ENCODE measurements at places on chromosomes 6 and 20. TPM values are rescaled to one million over a fixed set of nuclear protein-coding genes. Genes with fewer than 3 reads are reported as not detected.

The BMP2 gene
- total RNA-seq, result not detected

The CTAGE9 gene
- total RNA-seq, result not detected

The ADGRB3 gene
- not detected for total RNA-seq

The OCSTAMP gene
- total RNA-seq, result 0.19 TPM

The HMGCLL1 gene
- not detected for total RNA-seq

The TSHZ2 gene
- total RNA-seq, result 25.9 TPM

The MDFI gene
- total RNA-seq, result not detected

DNA sequence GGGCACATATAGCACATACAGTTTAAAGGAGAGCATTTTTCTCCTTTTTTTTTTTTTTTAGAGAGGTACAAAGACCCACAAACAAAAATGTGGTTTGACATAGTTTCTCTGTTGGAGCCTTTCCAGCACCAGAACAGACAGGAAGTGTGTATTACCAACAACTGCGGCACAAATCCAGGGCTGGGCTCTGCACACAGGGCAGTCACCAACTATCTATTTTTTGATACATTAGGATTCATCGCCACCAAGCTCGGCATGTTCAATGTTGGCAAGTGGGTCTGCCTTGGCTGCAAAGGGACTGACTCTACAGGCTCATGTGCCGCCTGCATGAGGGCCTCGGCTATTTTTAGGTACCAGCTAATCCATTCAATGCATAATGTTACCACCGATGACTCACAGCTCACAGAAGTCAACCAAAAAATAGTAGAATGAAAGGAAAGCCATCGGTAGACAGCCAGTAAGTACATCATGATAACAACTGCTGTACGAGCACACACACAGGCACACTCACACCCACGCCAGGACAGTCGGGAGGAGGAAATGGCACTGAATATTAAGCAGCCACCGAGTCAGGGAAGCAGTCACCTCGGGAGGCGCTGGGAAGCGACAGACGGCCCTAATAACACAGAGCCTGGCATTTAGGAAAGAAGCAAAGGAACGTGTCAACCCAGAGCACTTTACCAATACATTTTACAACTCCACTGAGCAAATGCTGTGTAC, 81.6 kb downstream of the GMPR start:
- peak; percentile 80 for DNase-seq

GRCh38 chr6:113340371-113340770, 516.8 kb upstream of the MARCKS start:
- DNase-seq, result no peak

GRCh38 chr6:80151635-80152034, 45.2 kb downstream of the BCKDHB start:
- no peak for DNase-seq

DNA sequence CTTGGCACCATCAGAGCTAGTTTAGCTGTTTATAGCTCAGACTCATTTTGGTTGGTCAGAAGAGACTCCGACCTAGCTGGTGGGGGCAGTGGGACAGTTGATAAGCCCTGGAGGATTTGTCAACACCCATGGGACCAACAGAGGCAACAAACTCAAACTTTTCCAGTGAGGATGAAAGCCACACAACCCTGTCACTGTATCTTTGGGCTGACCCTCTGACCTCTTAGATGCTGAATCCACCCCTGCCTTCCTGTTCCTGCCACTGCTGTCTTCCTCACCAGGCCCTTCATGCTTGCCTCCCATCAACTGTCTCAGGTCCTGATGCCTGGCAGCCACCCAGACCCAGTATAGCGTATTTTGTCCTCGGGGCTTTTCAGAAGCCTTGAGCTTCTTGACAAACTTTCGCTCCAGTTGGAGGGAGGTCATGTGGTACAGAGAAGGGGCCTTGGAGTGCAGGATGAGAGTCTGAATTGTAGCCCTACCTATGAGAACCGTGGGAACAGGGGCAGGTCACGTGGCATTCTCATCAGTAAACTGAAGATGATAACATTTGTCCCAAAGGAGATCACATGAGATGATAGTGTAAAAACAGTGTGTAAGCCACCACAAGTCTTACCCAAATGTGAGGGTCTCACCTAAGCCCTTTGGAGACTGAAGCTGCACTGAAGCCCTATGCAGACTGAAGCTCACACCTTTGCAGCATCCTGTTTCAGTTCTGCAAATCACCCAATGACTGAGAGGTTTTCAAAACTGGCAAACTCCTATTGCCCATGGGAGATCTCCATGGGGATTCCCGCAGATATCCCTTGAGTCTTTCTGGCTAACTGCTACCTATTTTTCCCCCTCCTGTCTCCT, 72.0 kb upstream of the F13A1 start:
- no peak for DNase-seq

GRCh38 chr6:120055071-120055470, 705.5 kb upstream of the MAN1A1 start:
- DNase-seq, result no peak

DNA sequence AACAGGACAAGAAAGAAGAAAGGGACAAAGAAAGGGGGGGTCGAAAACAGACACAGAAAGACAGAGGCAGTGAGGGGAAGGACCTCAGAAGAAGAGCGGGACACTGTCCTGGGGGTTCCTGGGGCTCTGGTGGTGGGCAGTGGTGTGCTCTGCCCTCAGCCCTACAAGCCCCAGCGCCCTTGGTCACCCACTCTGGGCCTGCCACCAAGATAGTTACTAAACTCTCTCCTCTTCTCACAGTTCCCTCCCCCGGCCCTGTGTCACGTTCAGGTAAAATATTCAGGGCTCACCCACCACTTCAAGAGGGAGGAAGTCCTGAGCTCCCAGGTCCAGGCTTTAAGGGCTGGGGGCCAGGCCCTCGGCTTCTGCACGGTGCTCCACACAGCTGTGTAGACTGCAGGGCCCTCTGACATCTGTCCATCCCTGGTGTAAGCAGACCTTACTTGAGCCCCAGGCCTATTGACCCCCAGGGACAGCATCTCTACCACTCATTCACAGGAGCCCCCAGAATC, 87.4 kb downstream of the MRPL14 start:
- DNase-seq, result no peak

GRCh38 chr6:117149324-117149723, 116.0 kb upstream of the VGLL2 start:
- no peak for DNase-seq

DNA sequence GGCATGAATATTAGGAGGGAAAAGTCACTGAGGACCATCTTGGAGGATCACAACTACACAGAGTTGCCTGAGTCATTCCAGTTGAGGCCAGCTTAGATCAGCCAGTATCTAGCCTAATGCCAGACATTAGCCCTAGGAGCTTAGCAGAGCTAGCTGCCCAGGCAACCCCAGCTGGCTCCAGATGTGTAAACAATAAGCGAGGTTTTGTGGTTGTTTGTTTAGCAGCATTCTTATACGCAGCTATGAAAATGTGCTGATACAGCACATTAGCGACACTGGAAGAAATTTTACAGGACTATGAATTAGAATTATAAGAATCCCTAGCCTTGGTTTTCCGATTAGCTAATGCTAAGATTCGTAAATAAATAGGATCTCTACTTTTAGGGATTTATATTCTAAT, 59.3 kb downstream of the BTBD3 start:
- no peak for DNase-seq

DNA sequence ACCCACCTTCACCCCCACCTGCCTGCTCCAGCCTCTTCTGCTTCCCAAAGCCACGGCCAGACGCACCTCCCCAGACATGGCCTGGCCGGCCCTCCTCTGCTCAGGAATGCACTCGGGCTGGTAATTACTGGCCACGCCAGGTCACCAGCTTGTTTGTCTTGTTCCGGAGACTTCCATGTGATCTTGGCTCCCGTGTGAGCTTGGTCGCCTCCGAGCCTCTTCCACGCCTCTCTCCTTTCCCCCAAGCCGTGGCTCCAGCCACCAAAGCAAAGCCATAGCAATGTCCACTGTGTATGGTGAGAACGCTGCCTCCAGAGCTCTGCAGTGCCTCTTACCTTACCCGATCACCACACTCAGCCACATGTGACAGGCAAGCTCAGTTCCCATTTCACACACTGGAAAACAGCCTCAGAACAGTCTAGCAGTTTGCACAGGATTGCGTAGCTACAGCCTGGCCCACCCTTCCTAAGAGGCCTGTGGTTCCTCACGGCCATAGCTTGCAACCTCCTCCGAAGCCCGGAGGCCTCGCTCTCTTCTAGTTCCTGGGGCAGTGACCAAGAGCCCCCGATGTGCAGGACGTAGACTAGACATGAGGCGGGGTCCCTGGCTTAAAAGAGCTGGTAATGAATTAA, 48.1 kb upstream of the AFDN start:
- DNase-seq, result no peak

DNA sequence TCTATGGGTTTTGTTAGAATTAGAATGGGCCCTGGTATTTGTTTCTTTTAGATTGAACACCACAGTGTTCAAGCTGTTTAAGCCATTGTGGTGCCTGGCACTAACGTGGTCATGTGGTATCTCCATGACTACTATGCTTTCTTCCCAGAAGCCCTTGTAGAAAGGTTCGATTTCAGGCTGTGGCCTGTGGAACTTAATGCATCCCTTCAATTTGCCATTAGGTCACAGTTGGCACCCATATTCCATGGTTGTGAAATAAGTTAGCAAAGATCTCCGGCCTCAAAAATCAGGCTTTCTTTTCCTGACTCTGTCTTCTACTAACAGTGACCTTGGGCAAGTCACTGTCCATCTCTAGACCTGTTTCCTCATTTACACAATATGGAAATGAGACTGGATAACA, 31.3 kb upstream of the AAR2 start:
- DNase-seq, result no peak

DNA sequence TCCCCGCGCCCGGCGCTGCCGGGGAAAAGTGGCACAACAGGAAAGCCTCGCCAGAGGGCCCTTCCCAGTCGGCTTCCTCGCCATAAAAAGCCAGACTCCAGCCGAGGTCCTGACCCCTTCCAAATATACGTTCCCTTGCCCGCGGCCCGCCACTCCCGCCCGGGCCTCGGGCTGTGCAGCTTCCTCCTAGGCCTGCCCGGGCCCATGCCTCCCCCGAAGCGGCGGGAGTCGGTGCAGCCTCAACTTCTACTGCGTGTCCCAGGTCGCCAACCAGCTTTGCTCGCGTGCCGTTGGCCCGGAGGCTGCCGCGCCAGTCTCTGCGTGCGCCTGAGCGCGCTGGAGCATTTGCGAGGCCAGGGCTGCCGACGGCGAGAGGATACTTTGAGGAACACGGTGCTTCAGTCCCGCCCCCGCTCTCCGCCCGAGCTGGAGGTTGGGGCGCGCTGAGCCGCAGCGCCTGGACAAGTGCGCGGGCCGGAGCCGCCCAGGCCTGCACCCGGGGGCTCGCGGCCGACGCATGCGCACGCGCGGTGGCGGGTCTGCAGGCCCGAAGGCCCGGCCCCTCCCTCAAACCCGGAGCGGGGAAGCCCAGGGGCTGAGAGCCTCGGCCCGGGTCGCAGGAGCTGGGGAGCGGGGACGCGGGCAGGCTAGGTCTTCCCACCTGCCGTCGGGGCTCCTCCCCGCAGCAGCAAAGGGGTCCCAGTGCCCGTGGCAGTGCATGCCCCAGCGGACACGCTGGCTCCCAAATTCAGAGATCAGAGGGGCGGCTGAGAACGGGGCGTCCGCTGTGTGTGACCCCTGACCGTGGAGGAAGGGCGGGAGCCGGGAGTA, 10.2 kb downstream of the FOXC1 start:
- peak; percentile 52 for DNase-seq

DNA sequence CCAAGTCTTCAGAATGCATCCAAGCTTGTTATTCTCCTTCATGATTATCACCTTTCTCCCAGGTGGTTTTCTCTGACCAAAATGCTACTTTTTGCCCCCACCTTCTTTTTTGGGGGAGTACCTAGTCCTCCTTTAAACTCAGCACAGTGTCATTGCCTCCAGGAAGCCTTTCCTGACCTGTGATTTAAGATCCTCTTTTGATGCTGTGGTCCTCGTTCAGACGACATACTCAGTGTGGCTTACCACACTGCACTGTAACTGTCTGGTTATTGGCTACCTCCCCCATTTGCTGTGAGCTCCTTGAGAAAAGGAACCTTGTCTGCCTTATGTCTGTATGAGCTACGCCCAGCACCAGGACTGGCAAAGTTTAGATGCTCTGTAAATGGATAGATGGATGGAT, 14.6 kb downstream of the SAYSD1 start:
- DNase-seq, result peak; percentile 51

- no peak for DNase-seq
Observed at GRCh38 chr20:48777005-48777404, 50.8 kb downstream of the PREX1 start.

DNA sequence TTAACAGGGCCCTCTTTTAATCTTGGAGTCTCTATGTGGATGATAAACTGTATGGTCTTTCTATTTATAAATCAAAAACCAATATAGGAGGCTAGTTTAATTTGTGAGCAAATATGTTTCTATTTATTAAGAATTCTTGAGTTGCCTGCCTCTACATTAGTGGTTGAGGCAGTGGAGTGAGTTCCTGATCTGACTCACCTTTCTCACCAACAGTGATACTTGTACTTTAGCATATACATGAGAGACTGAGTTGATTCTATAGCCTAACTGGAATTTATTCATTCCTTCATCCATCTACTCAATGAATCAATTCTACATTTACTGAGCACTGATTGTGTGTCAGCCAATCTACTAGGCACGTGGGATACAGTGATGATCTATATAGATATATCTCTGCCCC, 126.9 kb downstream of the TRMT11 start:
- DNase-seq, result no peak

- DNase-seq, result no peak
Observed at GRCh38 chr20:47146686-47147085, 209.8 kb downstream of the ZMYND8 start.

- no peak for DNase-seq
Observed at GRCh38 chr6:140774080-140774505, 1358.6 kb upstream of the GJE1 start.

DNA sequence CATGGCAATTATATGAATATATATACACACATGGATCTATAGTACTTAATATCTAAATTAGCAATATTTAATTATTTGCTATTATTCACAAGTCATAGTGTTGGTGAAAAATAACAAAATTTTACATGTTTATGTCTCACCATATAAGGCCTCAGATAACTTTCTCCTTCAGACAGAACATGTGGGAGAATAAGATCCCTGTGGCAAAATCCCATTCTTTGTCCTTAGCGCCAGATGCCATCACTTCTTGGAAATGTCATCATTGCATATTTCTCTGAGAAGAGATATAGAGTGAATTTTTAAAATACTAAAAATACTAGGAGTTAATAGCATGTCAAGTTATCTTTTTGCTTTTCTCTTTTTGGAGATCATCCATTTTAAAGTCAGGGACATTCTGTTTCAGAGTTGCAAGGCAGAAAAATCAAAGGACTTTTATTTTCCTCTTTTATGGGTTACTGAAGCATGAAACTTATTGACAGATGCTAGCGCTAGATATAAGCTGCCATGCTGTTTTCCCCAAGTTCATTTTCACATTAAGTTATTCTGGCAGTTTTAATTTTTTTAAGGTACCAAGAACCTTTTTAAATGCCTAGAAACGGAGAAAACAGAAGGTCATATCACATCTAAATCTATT, 30.4 kb upstream of the STXBP5 start:
- no peak for DNase-seq

DNA sequence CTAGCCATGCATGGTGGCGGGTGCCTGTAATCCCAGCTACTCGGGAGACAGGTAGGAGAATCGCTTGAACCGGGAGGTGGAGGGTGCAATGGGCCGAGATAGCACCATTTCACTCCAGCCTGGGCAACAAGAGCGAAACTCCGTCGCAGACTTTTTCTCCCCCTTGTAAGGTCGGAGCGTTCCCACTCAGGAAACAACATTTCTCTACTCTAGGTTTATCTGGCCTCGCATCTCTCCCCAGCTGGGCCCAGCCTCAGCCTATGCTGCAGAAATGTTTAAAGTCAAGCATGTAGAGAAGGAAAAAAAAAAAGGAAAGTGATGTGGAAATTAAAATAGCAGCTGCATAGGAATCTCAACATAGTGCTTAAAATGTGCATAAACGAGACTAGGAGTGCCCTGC, 172.3 kb downstream of the TRIM27 start:
- no peak for DNase-seq
